ENCODE measurements at places on chromosomes 4 and X. TPM values are rescaled to one million over a fixed set of nuclear protein-coding genes. Genes with fewer than 3 reads are reported as not detected.

- no peaks in the 10 kb centered on the region for H3K4me1 ChIP-seq
- H3K27me3 ChIP-seq, result no peaks in the 10 kb centered on the region
- no peaks in the 10 kb centered on the region for H3K36me3 ChIP-seq
- no peak overlapping the region for H3K4me3 ChIP-seq
- no peak for DNase-seq
- H3K27ac ChIP-seq, result no peak overlapping the region
These were observed 70.9 kb upstream of the FBXW7 start for GRCh38 chr4:152606753-152607152.

GRCh38 chrX:116667346-116668134 is 204.8 kb upstream of the CT83 start:
- H3K4me1 ChIP-seq, result no peaks in the 10 kb centered on the region
- H3K27me3 ChIP-seq, result no peaks in the 10 kb centered on the region
- H3K27ac ChIP-seq, result no peak overlapping the region
- H3K36me3 ChIP-seq, result no peaks in the 10 kb centered on the region
- no peak overlapping the region for H3K4me3 ChIP-seq

DNA sequence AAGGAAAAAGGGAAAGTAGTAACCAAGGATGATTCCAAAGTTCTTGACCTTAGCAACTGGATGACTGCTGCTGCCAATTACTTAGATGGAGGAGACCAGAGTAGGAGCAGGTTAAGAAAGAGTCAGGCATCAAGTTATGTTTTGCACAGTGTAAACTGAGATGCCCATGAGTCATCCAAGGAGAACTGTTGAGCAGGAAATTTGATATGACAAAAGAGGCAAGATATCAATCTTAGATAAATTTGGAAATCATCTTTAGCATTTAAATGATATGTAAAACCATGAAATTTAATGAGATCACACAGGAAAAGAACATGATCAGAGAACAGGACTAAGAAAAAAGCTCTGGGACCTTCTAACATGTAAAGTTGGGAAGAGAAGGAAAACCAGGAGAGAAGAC is 361.3 kb downstream of the OPHN1 start:
- no peak for DNase-seq
- no peak overlapping the region for H3K4me3 ChIP-seq
- H3K4me1 ChIP-seq, result no peaks in the 10 kb centered on the region
- H3K27me3 ChIP-seq, result no peaks in the 10 kb centered on the region

Gene RXFP1
- 3.0 TPM for total RNA-seq

GRCh38 chrX:111265486-111265885 is 4.8 kb downstream of the CAPN6 start:
- no peaks in the 10 kb centered on the region for H3K36me3 ChIP-seq
- H3K4me1 ChIP-seq, result no peaks in the 10 kb centered on the region
- DNase-seq, result no peak
- H3K27me3 ChIP-seq, result no peaks in the 10 kb centered on the region

Gene TCEAL7
- total RNA-seq, result 0.78 TPM

Gene PRR32
- not detected for total RNA-seq

Data from upper lobe of left lung (tissue), 6 donors.